HFFc6 (cell line): ENCODE measurements at places on chromosomes 5 and 9. TPM values are rescaled to one million over a fixed set of nuclear protein-coding genes. Genes with fewer than 3 reads are reported as not detected.

- no peak for DNase-seq
Observed at GRCh38 chr5:160976181-160976580, 124.2 kb upstream of the ATP10B start.

Gene C1QTNF3
- total RNA-seq: 0.32 to 0.66 TPM (median 0.62 TPM) in 3 replicates

GRCh38 chr9:18442629-18443491, 31.1 kb upstream of the ADAMTSL1 start:
- DNase-seq: peak; percentile 69

DNA sequence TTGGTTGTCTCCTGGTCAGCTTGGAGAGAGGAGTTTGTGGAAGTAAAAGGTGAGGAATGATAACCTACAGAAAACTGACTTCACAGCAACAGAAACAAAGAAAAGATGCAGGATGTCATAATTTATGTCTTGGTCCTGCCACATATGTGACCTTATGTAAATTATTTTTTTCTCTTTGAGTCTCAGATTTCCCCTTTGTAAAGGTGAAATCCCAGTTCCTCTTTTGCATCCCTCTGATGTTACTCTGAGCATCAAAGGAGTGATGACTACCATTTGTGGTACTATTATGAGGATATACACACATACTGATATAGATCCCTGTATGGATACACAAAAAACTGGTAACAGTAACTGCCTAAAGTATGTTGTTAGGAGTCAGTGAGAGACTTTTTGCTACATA, 1.4 kb upstream of the THG1L start:
- no peak for DNase-seq

DNA sequence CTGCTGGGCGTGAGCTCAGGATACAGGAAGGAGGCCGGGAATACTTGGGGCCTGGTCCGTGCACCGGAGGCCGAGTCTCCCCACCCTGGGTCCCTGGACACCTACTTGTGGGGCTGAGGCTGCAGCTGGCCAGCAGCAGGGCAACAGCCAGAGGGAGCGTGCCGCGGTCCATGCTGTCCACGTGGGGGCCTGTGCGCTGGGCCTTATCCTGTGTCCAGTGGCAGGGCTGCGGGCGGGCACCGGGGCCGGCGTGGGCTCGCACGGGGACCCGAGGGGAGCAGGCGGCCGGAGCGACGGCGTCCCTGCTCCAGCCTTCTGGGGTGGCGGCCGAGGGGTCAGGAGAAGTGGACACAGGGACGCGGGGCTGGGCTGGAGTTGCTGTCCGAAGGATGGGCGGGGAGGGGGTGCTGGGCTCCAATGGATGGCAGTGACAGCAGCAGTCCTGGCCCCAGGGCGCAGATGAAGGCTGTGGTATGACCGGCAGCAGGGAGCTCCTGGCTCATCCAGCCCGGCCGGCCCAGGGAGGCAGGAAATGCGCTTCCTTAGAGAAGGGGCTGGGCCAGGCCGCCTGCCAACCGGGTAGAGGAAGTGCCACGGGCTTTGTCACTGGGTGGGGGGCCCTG, at the start of gene ENG:
TSS of gene ENG (minus strand) at position 475 of the 623 bp plus-strand sequence. CDS start at position 172, 303 bp downstream.
- peak; percentile 63 for DNase-seq

Gene PIP5K1B
- not detected in 3 replicates for total RNA-seq

GRCh38 chr9:102855641-102856040, 139.5 kb upstream of the CYLC2 start:
- no peak for DNase-seq

- peak; percentile 39 for DNase-seq
Observed at GRCh38 chr9:128409978-128410377, 10.7 kb upstream of the CERCAM start.

DNA sequence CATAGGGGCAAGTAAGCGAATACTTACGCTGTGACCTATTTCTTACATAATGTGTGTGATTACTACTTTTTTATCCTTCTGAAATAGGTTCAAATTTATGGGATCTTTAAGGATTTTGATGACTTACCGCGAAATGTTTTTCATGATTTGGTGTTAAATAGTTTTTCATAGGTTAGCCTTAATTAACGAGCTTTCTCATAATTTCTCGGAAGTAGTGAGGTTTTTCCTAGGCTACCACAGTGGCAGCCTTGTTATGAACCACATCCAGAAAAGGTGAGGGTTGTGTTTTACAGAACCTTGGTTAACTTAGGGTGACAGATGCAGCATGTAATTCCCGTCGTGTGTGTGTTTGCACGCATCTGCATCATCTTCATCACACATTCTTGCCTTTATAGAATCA, 1.3 kb downstream of the SH3GL2 start:
- DNase-seq: no peak

DNA sequence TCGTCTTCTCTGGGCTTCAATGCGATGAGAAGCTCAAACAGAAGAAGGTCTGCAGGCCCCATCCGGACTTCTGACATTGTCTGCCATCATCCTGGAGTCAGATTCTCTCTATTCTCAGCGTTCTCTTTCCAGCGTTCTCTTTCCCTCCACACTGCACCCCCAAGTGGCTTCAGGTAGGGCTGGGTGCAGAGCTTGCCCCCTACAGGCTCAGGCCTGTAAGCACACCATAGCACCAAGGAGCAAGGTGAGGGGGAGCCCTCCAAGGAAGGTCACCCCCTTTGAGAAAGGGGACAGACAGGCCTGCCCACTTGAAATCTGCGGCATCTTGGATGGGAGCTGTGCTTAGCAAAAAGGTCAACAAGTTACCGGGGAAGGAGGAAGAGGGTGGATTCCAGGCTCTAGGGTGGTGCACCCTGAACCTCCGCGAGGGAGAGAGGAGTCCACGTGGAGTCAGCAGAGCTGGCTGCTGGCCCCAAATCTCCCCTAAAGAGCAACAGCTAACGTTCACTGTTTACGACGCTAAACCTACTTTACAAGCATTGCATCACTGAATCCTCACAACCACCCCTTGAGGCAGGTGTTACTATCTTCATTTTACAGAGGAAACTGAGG, 27.5 kb downstream of the GPX3 start:
- no peak for DNase-seq

DNA sequence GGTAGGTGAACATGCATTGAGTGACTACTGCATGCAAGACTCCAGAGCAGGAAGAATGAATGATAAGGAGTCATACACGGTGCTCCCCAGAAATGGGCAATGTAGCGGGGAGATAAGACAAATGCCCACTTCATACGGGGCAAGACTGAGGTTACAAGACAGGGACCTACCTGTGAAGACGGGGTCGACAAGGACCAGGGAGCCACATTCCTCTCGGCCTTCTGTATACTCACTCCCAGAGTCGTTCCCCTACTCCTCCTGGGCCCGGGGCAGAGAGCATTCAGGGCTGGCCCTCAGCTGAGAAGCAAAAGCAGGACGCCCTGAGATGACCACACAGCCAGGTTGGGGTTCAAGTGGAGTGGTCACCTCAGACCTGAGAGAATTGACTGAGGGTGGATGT, 26.7 kb downstream of the PITX1 start:
- DNase-seq: no peak

DNA sequence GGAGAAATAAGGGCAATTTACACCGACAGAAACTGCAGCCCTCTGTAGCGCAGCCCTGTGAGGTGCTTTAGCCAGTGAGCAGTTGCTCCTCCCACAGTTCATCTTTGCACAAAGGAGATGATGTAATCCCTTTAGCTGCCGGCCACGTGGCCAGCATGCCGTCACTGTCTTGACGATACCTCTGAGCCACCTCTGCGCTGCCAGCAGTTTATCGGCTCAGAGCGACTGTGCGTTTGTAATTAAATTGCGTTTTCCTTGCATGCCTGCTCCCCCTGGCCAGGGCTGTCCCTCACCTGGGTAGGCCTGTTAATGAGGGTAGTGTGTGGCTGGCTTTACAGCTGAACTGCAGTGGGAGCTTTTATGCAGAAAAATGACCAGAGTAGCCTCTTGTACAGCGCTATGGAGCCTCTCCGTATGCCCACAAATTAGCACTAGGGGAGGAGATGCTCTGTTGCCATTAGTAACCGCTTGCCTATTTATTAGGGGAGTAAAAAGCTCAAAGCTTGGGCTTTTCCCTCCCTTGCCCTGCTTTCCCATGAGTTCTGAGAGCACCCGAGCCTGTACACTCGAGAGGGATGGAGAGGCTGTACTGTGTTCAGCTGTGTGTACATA, 107.0 kb downstream of the TRIO start:
- DNase-seq: peak; percentile 61

- DNase-seq: no peak
Observed at GRCh38 chr9:98289614-98290201, 34.3 kb upstream of the TBC1D2 start.

DNA sequence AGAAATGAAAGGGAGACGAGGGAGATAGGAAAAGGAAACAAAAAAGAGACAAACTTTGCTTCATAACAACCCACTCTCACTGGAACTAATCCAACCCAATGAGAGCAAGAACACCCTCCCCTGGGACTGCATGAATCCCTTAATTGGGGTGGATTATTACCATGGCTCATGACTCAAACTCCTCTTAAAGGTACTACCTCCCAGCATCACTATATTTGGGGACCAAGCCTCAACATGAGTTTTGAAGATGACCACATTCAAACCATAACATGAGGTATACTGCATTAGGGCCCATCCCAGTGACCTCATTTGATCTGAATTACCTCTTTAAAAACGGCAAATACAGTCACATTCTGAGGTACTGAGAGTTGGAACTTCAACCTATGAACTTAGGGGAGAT, 8.0 kb downstream of the MTAP start:
- no peak for DNase-seq

DNA sequence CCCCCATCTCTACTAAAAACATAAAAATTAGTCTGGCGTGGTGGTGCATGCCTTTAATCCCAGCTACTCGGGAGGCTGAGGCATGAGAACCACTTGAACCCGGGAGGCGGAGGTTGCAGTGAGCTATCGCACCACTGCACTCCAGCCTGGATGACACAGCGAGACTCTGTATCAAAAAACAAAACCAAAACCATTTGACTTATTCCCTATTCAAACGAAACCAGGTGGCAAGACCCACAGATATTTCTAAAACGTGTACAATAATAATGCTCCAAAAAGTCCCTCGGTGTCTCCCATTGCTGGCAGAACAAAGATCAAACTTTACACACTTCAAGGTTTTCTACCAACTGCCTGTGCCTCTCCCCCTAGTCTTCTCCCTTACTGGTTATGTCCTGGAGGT, 29.8 kb downstream of the HMGCR start:
- no peak for DNase-seq

GRCh38 chr5:11684607-11685006, 219.6 kb downstream of the CTNND2 start:
- no peak for DNase-seq

Gene INSL6
- total RNA-seq: not detected in 3 replicates

DNA sequence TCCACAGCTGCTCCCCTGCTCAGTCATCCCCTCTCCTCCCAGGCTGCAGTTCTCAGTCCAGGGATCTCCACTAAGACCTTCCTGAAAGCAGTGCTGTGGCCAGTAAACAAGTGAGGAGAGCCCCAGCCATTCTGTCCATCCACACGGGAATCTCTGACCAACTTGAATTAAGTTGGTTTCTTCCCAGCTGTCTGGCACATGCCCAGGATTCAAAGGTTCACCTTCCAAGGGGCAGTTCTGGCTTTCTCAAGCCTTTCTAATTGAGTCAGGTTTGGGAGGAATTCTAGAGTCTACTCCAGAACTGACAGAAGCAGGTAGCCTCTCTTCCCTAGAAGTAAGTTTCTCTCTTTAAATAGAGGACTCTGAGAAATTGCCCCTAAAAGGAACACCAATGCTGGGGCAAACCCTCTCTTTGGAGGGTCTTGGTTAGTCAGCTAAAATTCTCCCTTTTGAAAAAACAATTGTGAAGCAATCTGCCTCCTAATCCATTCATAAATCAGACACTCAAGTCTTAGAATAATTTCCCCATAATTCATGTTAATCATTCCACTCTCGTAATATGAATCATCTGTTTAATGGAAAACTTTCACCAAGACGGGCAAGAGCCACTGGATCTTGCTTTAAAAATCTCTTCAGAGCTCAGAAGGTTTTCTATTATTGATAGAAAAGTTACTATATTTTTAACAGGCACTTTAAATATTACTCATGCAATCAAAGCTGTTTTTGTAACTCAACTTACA, 133.8 kb downstream of the SPOCK1 start:
- peak; percentile 19 for DNase-seq

Gene SLC30A5
- 76.5 to 95.0 TPM (median 80.7 TPM) in 3 replicates for total RNA-seq

Gene SLF1
- total RNA-seq: 3.3 to 6.5 TPM (median 5.0 TPM) in 3 replicates
